ENCODE measurements at places on chromosomes 7 and 10.

- no peak for DNase-seq
These were observed 56.6 kb downstream of the CHRM2 start for GRCh38 chr7:136925044-136925443.

DNA sequence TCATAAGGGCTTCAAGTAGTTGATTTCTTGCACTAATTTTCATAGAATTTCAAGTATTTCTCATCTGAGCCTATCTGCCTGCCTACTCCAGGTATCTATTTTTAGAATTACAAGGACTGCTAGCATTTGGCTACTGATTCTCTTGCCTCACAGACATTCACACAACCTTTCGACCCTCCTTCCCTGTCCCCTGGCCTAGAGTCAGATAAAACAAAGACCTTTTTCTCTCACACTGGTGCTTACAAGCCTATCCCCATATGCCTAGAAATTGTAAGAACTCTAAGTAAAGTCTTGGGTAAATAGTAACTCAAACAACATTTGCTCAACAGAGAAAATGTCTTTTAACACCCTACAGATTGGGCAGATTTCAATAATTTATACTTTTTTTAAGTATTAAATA lies 6.3 kb downstream of the GPAM start:
- no peak for DNase-seq

DNA sequence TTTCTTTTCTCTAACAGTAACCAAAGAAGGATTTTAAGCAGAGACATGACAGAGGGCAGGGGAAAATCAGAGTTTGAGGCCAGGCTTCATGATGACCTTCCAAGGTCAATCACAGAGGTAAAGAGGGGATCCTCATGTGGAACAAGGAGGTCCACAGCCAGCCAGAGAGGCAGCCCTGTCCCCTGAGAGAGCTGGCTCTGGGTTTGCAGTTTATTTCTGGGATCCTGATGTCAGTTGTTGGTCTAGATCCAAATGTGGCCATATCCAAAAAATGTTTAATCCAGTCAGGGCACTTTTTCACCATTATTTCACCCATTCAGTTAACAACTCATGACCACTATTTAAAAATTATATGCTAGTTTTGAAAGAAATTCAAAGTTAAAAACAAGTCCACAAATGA lies 45.6 kb downstream of the GPR141 start:
- no peak for DNase-seq

DNA sequence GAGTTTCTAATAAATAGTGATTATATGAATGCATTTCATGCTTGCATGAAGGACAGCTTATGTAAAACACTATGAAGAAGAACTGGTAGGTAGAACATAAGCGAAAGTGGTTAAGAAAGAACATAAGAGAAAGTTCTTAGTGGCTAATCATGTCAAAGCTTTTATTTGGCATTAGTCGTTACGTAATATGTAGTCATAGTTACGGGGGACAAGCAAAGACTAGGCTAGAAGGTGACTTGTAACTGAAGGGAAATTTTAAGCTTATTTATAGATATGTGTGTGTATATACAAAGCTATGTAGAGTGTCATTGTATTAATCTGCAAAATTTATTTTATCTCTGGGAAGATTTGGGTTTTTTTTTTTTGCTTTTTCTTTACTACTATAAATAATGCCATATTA lies 36.9 kb downstream of the CAPZA2 start:
- no peak for DNase-seq

GRCh38 chr10:132737390-132738048 lies 48.4 kb downstream of the NKX6-2 start:
- DNase-seq = no peak

- DNase-seq = no peak
These were observed 634 bp downstream of the EZH2 start for GRCh38 chr7:148883266-148884048.

GRCh38 chr7:30974605-30975255 lies 11.0 kb downstream of the GHRHR start:
- no peak for DNase-seq

DNA sequence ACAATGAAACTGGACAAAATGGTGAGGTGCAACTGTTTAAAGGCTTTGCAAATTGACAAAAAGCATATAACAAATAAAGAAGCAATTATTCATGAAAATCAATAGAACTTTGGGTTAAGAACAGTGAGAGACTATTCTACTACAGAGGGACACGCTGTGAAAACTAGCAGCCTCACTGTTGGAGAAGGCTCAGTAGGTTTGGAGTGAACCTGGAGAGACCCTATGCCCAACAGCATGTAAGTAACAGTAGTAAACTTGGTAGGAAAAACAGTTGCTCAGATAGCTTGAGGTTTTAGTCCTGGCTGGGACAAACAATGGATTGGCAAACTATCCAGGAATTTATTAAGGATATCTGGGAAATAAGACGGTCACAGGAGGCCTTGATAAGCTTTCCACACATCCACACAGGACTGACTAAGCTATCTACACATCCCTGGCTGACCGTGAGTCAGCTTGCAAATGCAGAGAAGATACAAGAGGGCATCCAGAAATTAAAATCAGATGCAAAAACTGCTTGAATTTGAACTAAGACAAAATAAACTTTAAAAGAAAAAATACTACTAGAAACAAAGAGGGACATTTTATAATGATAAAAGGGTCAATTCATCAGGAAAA lies 15.9 kb downstream of the FAM149B1 start:
- no peak for DNase-seq

DNA sequence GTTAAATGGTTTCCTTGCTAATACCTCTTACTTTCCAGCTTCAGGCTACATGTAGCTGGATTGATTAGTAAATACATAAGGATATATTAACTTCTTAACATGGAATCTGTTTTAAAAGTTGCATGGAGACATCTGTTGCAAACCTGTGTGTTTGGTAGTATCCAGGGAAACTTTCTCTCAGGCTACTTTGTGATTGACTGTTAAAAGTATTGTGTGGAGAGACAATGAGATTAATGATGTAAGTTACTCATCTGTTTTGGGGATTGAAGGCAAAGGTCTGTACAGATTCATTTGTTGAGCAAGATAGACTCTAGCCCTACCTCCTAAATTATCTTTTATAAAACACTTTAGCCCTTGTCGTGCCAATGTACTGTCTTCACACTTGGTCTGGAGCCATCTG lies 6.6 kb downstream of the CREB5 start:
- DNase-seq = no peak

DNA sequence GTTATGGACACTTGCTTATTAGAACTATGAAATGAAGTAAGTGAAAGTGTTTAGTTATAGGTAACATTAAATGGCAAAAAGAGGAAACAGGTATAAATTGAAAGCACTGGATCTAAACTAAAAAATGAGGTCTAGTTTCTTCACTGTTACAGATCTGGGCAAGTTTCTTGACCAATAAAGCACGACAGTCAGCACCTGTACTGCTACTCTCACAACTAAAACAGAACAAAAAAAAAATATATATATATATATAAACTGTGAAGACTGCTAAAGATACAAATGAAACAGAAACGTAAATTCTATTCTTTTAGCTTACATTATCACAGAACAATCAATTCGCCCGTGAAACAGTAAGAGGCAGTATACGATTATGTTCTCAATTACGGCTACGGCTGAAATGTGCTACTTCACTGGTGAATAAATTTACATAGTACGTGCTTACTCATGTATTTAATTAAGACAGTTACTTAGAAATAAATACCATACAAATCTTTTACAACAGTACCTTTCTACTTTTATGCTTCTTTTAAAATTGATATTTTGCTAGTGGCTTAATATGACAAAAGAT lies 4.2 kb downstream of the AHR start:
- no peak for DNase-seq
